ENCODE measurements at places on chromosomes 2 and 18.

- DNase-seq, result no peak
Observed at GRCh38 chr18:6452194-6452593, 37.5 kb upstream of the L3MBTL4 start.

DNA sequence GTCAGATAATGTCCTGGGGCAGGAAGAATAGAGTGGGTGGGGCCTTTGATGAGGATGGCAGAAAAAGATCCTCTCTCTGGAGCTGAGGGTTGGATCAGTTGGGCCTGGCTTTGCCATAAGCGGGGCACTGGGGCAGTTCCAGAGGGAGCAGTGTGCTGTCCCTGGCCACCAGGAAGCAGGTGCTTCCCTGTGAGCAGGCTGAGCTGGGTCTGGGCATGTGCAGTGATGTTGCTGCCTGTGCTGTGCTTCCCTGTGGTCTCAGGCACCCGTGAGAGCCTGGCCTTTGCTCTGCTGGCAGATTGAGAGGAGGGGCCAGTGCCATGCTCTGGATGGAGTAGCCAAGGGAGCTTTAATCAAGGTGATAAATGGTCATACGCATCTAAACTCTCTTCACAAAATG is 14.6 kb upstream of the NPPC start:
- no peak for DNase-seq

DNA sequence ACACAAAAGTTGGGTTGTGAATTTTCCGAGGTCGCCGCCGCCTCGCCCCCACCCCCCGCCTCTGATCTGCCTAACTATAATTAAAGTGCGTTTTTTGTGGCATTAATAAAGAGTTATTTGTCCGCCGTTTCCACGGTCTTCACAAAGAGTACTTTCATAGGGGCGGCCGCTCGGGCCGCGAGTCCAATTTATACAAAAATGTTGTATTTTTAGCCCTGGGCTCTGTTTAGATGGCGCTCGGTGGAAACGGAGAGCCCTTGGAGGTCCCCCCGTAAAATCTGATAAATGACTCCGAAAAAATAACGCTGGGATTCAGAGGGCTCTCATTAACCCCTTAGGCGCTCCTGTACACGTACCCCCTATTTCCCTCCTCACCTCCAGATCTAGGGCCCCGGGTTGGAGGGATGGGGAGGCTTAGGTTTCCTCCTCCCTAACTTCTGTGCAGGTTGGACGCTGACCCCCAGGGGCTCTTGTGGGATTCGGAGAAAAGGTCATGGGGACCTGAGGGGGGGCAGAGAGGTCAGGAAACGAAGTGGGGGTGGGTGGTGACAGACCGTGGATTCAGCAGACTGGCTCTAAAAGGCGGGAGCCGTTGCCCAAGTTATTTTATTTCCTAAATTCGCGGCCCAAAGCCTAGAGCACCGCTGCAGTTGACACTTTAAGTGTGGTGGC is 1.9 kb downstream of the CYP26B1 start:
- DNase-seq, result no peak

- DNase-seq, result no peak
Observed at GRCh38 chr2:126449677-126450076, 206.3 kb upstream of the GYPC start.

GRCh38 chr18:76823587-76824011 is 1.2 kb downstream of the ZNF236 start:
- DNase-seq, result no peak

- no peak for DNase-seq
Observed at GRCh38 chr18:45780568-45780967, 44.9 kb upstream of the SIGLEC15 start.

DNA sequence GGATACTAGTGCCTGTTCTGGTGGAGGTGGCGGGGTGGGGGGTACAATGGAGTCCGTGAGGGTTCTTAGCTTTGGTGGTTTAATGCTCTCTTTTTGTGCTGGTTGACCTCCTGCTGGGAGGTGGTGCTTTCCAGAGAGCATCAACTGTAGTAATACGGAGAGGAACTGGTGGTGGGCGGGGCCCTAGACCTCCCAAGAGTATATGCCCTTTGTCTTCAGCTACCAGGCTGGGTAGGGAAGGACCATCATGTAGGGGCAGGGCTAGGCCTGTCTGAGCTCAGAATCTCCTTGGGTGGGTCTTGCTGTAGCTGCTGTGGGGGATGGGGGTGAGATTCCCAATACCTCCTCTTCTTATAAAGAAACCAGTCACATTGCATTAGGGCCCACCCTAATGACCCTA is 27.1 kb downstream of the CAMKMT start:
- no peak for DNase-seq

- no peak for DNase-seq
Observed at GRCh38 chr2:43280994-43281393, 54.6 kb upstream of the ZFP36L2 start.

DNA sequence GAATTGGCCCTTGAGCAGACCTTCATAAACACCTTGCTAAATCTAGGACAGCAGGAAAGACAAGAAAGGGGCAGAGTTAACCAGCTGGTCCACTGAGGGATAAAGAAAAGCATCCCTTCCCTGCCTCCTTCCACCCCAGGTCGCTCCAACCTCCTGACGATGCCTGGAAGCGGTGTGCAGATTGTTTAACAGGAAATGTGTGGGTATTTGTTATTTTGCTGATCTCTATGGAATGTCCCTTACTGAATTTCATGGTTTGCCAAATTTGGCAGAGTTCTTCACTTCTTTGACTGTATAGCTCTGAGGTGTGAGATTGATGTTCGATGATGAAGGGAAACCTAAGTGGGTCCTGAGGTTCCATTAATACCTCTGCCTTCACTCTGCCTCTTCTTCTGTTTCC is 72.9 kb downstream of the MAP3K20 start:
- no peak for DNase-seq

GRCh38 chr2:10220902-10221391 is 81.8 kb upstream of the HPCAL1 start:
- no peak for DNase-seq

- no peak for DNase-seq
Observed at GRCh38 chr2:172909454-172909853, 166.2 kb upstream of the MAP3K20 start.

- DNase-seq, result no peak
Observed at GRCh38 chr18:76895498-76895897, 73.1 kb downstream of the ZNF236 start.

GRCh38 chr2:202036601-202037037 is 3.0 kb downstream of the FZD7 start:
- no peak for DNase-seq

DNA sequence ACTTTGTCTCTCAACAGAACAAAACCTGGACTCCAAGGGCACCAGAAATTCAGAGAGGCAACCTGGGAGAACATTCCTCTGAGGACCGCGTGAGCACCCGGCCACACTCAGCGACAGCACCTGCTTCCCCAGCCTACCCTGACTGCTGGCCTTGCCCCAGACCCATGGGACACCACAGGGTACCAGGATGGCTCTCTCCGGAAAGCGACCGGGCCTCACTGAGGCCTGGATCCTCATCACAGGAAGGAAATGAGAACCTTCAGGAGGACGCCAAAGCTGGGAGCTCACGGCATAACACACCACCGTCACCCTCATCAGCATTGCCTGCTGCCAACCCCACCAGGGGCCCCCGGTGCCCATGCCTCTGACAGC is 38.9 kb downstream of the HS6ST1 start:
- DNase-seq, result no peak

DNA sequence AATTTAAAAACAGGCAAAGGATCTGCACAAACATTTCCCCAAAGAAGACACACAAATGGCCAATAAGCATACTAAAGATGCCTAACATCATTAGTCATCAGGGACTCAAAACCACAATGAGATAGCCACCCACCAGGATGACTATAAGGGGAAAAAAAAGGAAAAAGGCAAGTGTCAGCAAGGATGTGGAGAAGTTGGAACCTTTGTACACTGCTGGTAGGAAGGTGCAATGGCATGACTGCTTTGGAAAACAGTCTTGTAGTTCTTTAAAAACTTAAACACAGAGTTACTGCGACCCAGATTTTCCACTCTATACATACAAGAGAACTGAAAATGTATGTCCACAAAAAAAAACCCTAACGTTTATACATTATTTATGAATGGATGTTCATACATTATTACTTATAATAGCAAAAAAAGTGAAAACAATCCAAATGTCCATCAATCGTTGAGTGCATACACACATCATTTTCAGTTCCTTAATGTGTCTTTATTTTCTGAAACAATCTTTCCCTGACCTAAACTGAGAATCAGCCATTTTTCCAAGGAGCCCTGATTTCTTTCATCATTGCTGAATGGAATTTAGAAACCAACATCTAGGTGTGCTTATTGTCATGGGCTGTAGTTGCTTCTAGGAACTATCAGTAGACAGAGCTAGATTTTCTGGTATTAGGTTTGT is 64.7 kb upstream of the TLK1 start:
- DNase-seq, result no peak

- DNase-seq, result no peak
Observed at GRCh38 chr18:3972291-3972930, 482.7 kb downstream of the DLGAP1 start.

- no peak for DNase-seq
Observed at GRCh38 chr2:237841051-237841450, 18.4 kb upstream of the RAMP1 start.

- DNase-seq, result no peak
Observed at GRCh38 chr2:229980431-229981184, 58.3 kb downstream of the FBXO36 start.

DNA sequence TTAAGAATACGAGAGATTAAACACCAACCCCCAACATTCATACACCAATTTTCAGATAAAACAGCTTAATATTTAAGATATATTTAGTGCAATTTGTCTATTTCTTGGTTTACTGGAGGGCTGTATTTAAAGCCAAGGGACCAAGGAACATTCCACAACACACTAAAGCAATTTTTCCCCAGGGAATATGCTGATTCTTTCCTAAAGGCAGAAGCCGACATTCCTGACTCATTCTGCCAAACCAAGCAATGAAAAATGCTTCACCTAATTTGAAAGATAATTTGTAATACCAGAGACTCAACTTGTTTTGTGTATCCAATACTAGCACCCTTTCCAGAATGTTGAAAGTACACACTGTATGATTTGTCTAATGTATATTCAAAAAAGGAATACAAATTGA is 1267.6 kb upstream of the PIK3C3 start:
- no peak for DNase-seq

- no peak for DNase-seq
Observed at GRCh38 chr2:158695305-158695704, 99.8 kb upstream of the DAPL1 start.

- DNase-seq, result no peak
Observed at GRCh38 chr2:62007555-62007954, 102.1 kb downstream of the COMMD1 start.

DNA sequence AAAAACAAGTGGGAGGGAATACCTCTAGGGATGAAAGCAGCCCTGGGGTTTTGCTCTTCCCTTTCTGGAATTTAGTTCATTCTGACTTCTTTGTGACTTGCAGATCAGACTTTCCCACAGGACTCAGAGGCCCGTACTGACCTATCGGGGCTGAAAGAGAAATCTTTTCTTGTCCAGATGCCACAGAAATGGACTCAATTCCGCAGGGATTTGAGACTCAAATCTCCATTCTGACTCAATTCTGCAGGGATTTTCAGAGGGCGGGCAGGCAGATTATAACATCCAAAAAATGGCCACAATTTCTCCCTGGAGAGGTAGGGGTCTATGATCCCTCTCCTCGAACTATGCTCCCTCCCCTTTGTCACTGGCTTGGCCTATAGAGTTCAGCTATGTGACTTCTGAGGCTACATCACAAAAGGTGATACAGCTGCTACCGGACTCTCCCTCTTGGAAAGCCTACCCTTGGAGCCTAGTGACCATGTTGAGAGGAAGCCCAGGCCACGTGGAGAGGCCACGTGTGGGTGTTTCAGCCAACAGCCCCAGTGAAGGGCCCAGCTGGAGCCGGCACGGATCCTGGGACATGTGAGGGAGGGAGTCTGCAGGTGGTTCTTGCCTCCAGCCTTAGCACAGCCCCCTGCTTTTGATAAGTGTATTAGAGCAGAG is 4.8 kb upstream of the EFHD1 start:
- DNase-seq, result no peak

GRCh38 chr2:237669628-237670392 is 42.4 kb downstream of the LRRFIP1 start:
- no peak for DNase-seq

DNA sequence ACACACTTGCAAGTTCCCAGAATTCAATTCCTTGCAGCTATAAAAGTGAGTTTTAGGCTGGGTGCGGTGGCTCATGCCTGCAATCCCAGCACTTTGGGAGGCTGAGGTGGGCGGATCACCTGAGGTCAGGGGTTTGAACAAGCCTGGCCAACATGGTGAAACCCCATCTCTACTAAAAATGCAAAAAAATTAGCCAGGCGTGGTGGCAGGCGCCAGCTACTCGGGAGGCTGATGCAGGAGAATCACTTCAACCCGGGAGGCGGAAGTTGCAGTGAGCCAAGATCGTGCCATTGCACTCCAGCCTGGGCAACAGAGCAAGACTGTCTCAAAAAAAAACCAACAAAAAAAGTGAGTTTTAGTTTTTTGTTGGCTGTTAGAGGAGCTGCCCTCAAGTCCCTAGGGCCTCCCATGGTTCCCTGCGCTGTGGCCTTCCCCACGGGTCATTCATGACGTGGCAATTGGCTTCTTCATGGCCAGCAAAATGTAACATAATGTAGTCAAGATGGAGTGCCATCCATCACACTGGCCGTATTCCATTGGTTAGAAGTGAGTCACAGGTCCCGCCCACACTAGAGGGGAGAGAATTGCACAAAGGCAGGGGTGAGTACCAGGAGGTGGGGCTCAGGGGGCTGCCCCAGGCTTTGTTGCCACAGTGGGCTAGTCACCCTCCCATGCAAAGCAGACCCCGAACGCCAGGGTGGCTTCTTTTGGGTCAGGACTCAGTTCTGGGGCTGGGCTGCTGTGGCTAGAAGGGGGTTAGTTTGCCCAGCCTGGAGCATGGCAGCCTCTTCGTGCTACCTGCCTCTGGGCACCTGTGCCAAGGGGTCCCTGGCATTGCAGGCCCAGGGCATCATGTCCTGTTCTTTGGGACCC is 37.7 kb upstream of the INHBB start:
- DNase-seq, result no peak

- DNase-seq, result no peak
Observed at GRCh38 chr2:201751566-201751965, 29.2 kb downstream of the ALS2 start.

DNA sequence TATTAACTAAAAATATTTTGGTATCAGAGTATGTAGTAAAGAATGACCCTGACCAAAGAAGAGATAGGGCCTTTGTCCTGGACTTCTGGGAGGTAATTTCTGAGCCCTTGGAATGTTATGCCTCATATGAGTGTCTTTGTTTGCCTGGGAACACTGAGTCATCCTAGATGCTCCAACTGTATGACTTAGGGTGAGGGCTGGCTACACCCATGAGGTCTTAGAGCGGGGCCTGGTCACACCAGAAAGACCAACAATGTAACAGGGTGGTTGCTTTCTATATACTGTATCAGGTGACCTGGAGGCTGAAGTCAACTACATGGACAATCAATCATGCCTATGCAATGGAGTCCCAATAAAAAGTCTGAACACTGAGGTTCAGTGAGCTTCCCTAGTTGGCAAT is 253.1 kb downstream of the MBD2 start:
- no peak for DNase-seq

DNA sequence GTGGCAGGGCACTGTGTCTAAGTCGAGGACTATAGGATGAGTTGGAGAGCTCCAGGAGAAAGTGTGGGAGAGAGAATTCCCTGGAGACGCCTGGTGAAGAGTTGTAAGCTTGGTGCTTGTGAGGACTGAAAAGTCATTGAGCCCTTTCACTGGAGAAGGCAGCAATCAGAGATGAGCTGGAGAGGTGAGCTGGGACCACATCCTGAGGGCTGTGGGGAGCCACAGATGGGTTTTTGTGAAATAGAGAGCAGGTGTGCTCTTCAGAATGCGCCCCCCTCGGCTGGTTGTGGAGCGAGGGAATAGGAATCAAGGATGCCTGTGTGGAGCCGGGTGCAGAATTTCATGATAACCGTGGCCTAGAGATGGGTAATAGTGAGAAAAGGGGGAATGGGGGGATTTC is 224.3 kb downstream of the KLHL29 start:
- no peak for DNase-seq
